Omental fat pad (tissue), 4 donors: ENCODE measurements at places on chromosomes 3 and 15.

DNA sequence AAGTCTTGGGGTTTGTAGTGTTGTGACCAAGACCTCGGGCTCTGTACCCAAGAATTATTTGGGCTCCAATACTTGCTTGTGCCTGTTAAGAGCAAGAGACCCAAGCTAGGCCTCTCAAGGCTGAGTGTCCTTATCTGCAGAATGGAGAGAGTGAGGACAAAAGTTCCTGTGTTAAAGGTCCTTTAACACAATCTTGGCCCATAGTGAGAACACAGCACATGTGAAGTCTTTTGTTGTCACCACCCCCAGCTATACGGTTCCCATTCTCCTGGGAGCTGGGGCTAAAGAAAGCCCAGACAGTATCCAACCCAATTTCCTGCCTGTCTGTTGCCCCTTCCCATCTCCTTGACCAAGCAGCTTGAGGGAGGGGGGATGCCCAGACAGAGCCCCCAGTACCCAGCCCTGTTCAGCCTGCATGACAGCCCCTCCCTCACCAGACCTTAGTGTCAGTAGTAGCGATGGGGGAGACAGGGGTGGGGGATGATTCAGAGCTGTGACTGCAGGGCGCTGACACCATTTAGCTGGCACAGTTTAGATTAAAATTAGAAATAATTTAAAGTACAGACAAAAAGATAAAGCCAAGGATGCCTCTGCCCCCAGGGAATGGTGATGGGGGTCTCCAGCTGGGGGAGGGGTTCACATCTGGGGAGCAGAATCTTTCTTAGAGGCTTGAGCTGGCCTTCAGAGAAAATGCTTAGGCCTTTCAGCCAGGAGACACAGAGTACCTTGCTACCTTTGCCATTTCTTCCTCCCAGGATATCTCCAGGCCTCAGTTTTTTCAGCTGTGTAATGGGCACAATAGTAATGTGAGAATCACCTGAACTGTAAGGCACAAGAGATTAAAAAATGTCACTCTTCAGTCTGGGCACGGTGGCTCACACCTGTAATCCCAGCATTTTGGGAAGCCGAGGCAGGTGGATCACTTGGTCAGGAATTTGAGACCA is 2.7 kb downstream of the PRKCD start:
- DNase-seq, result no peak

DNA sequence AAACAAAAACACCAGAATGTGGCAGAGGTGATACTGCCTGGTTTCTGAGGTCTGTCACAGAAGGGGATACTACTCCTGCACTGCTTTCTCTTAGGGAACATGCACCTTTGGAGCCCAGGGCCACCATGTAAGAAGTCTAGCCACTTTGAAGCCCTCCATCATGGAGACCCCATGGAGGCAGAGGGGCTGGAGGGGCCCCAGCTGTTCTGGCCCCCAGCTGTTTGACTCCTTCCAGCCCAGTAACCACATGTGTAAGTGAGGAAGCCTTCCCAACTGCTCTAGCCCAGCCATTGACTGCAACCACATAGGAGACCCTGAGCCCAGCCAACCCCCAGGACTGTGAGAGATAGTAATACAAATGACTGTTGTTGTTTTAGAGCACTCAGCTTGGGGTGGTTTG is 9.0 kb upstream of the IGDCC4 start:
- DNase-seq, result no peak

GRCh38 chr3:24047513-24047912 is 102.4 kb downstream of the NR1D2 start:
- DNase-seq, result no peak

GRCh38 chr3:55194376-55194775 is 266.5 kb upstream of the LRTM1 start:
- DNase-seq, result no peak

DNA sequence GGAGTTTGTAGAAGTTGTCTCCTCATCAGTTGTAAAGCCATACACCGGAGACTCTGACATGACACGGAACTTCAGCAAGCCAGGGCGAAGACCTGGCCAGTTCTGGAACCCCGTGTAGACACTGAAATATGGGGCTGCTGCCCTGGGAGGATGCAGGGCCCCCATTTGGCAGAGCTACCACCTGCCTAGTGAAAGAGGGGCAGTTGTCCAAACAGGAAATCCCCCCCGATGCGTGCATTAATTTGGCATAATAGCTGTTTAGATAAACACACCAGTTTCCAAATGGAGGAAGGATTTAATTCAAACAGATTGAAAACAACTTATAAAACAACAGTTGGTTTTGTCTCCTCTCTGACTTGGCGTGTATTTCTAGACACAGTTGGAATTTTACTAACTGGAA is 357.2 kb downstream of the GABRG3 start:
- no peak for DNase-seq

- no peak for DNase-seq
These were observed 160.4 kb upstream of the SGO1 start for GRCh38 chr3:20346369-20346768.

GRCh38 chr15:70526974-70527325 is 236.4 kb downstream of the UACA start:
- DNase-seq, result no peak

DNA sequence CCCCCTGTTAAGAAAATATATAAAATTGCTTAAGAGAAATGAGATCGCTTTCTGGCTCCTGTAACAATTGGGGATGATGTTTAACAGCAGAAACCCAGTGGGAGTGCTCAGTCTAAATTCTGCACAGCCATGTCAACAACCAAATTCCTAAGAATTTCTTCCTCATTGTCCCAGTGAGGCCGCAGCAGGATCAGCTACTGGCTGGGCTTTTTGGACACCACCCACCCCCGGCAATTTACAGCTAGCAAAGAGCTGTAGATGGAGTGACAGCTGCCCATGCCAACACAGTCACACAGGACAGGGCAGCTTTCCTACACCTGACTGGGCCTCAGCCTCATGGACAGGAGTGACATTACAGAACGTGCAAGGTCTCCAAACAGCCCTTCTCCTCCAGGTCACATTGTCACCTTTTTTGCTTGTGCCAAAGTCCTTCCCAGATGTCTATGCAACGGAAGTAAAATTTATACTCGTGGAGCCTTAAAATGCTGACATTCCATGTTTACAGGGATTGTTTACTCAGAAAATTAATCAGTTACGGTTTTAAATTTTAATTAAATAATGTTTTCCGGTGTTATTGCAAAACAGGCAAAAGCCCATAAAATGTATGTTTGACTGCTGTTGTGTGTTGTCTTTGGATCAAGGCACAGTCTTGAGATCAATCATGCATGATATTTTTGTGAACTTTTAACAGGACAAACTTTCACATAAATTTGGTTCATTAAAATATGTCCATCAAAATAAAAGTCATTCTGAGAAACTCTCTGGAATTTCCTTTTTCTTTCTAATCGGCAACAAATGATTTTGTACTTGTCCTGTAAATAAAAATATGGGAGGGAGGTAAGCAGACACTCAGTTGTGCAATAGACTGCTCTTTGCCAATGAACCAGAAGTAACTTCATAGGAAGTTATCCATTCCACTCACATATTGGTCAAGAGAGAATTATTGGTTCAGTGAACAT is 943.2 kb downstream of the MCTP2 start:
- DNase-seq, result no peak

GRCh38 chr3:186099178-186099577 is 9.7 kb downstream of the ETV5 start:
- no peak for DNase-seq

DNA sequence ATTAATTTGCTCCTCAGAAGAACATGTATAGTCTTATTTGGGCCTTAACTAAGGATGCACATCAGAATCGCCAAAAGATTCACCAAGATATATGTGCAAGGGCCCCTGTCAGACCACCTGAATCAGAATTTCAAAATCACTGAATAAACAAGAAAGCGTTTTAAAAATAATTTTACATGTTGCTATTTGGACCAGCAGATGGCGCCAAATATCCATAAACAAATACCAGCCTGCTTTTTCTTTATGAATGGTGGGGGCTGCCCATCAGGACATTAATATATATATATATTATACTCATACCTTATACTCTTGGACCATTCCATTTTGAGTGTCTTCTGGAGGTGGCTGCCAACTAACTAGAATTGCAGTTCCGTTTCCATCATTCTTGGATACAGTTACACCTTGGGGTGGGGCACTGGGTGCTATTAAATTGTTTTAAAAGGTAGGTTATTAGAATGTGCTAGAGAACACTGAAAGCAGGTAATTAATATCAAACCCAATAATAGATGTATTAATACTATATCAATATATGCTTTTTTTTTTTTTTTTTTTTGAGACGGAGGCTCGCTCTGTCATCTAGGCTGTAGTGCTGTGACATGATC is 1108.3 kb downstream of the ROBO1 start:
- no peak for DNase-seq

- DNase-seq, result no peak
These were observed 175.0 kb upstream of the MCTP2 start for GRCh38 chr15:94056314-94056713.

DNA sequence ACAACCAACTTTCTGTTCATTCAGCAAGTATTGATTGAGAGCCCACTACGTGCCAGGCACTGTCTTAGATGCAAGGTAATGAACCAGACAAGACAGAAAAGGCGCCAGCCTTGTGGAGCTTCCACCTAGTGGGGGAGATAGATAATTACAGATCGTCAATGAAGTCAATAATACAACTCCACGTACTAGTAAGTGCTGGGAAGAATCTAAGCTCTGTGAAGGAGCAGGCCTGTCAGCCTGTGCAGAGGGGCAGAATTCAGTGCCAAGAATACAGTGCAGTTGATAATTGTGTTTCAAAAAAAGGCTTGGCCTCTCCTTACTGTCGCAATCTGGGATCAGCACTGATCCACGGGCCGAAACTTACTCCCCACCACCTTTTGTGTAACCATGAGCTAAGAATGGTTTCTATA is 186.3 kb downstream of the FEZF2 start:
- DNase-seq, result no peak

GRCh38 chr3:9193633-9194195 is 55.7 kb downstream of the SRGAP3 start:
- no peak for DNase-seq

GRCh38 chr3:191192941-191193340 is 6.1 kb upstream of the OSTN start:
- DNase-seq, result no peak

DNA sequence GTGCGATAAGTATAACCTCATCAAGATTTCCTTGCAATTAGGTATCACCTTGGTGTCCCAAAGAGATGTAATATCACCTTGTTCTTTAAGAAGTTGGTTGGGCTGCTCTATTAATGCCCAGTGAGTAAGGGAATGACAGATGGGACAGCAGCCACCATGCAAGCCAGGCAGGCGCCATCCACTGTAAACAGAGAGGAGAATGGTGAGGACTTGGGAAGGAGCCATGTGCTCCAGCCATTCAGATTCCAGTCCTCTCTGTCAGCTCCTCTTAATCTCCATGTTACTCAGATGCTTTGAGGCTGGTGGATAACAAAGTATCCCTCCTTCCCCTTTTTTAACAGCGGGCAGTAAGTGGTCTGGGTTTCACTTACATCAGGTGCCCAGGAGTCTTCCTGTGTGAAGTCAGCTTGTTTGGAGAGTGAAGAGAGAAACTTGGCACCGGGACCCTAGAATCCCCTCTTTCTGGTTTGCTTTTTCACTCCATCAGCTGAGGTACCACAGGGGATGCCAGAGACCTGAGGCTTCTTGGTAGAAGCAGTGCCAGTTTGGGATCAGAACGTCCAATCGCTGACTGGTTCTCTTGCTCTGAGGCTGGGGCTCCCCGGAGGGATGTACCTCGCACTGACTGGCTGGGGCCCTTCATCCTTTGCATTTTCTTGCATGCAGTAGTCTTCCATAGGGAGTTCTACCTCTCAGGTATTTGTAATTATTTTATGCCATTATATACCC is 29.5 kb downstream of the SLCO3A1 start:
- no peak for DNase-seq

- DNase-seq, result no peak
These were observed 51.7 kb downstream of the PRICKLE2 start for GRCh38 chr3:64173563-64173962.

DNA sequence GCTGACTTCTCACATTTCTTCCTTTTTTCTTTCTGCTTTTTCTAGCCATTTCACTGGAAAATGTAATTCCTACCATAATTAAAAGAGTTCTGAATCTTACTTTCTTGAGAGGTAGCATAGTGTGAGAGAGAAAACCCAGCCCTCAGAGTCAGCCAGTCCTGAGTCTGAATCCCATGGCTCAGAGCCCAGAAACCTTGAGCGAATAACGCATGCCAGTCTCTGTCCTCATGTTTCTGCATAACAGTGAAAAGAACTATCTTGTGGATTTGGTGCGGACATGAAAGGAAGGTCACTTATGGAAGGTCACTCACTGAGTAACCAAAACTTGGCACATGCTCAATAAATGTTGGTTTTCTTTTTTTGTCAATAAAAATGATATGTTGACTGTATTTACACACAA is 29.3 kb upstream of the SLCO3A1 start:
- DNase-seq, result no peak

DNA sequence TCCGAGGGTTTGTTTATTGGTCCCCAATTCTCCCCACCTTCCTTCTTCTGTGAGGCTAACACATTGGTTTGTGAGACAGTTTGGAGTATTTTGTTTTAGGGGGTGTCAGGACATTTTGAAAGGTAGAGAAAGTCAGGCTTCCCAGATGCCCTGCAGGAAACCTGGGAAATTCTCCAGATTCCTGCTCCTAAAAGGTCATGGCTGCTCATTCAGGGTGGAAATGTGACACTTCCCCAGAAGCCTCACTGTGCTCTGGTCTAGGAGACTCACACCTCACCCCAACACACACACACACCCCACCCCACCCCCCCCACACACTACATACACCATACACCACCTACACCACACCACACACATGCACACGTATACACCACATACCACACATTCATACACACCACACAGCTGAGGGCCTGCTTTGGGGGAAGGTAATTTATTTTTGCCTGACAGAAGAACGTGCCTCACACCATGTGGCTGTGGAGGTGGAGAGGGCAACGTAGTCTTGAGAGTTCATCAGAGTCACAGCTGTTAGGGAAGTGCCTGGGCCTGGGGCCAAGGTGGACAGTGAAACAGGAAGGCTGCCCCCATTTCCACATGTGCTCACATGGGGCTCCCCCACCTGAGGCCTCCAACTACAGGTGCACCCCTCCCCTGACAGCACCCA is 40.4 kb upstream of the LIMD1 start:
- DNase-seq, result no peak

- DNase-seq, result no peak
These were observed 60.8 kb upstream of the EPHA3 start for GRCh38 chr3:89046661-89047060.

- no peak for DNase-seq
These were observed 126.8 kb downstream of the MDFIC2 start for GRCh38 chr3:70185661-70186060.

- DNase-seq, result no peak
These were observed 3.0 kb upstream of the LRRC34 start for GRCh38 chr3:169815590-169816150.

DNA sequence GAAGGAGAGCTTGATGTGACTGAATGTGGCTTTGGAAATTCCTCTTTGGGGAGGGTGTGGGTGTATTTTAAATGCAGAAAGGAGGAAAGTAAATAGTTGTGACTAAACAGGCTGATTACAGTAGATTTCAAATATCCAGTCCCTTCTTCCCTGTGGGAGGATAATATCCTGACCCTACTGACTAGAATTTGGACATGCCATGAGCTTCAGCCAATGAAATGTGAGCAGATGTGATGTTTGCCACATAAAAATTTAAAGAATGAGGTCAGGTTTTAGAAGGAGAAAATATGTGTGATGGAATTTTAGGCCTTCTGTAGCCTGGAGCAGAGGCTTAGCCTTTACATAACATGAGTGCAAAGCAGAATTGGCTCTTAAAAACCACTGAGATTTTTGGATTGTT is 1218.9 kb downstream of the ROBO2 start:
- DNase-seq, result no peak
